ENCODE measurements at places on chromosomes 2 and 18. TPM values are rescaled to one million over a fixed set of nuclear protein-coding genes. Genes with fewer than 3 reads are reported as not detected.

- H3K27me3 ChIP-seq, result no peaks in the 10 kb centered on the region
- no peaks in the 10 kb centered on the region for H3K4me1 ChIP-seq
- no peak for DNase-seq
- H3K36me3 ChIP-seq, result no peaks in the 10 kb centered on the region
- H3K4me3 ChIP-seq, result no peak overlapping the region
Measured at GRCh38 chr18:7322817-7323485, 92.1 kb downstream of the LRRC30 start.

The STAT4 gene
- total RNA-seq, result 1.7 TPM

DNA sequence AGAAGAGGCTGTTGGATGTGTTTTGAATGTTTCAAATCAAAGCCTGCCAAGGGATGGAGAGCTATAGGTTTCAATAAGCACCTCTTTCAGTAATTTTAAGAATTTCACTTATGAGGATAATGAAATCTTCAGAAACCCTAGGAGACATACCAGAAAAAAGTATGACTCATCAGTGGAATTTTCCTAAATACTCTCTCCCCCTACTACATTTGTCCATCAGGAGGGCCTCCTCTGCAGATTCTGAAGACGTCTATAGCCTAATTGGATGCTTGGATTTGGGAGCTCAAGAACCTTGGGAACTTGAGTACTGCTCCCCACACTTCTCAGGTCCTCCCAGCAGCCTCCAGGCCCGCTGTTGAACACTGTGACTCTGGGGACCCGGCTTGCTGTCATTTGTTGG, 374.3 kb downstream of the SLC4A3 start:
- no peak overlapping the region for H3K27ac ChIP-seq
- H3K4me3 ChIP-seq, result no peak overlapping the region
- H3K4me1 ChIP-seq, result no peaks in the 10 kb centered on the region
- no peak for DNase-seq

DNA sequence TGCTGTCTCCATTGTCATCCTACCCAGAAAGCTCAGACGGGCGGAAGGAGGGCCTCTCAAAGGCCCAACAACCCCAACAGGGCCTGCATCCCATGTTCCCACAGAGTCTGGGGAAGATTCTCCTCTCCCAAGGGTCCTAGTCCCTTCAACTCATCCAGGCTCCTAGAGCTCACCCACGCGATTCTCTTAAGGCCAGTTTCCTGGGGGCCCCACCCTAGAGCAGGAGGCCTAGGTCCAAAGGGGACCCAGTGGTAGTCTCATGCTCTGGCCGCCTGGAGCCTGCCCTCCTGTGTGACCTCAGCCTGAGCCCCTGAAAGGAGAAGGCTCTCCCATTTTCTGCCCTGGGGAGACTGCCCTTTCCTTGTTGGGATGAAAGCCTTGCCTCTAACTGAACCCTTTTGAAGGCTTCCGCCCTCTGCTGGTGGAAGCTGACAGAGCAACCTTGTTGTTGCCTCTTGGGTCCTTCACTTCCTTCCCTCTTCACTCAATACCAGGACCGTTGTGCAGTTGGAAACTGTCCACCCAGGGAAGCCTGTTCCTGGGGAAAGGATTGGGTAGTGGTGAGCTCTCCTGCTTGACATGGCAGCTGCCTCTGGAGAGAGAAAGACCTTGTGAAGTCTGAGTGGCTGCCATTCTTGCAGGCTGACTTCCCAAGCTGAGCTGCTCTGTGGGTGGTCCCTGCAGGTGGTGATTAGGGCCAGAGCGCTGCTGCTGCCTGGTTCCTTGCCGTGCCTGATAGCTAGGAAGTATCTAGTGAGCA, 86.0 kb upstream of the ALPP start:
- no peak overlapping the region for H3K4me3 ChIP-seq
- H3K36me3 ChIP-seq, result no peaks in the 10 kb centered on the region
- DNase-seq, result no peak
- no peaks in the 10 kb centered on the region for H3K4me1 ChIP-seq

DNA sequence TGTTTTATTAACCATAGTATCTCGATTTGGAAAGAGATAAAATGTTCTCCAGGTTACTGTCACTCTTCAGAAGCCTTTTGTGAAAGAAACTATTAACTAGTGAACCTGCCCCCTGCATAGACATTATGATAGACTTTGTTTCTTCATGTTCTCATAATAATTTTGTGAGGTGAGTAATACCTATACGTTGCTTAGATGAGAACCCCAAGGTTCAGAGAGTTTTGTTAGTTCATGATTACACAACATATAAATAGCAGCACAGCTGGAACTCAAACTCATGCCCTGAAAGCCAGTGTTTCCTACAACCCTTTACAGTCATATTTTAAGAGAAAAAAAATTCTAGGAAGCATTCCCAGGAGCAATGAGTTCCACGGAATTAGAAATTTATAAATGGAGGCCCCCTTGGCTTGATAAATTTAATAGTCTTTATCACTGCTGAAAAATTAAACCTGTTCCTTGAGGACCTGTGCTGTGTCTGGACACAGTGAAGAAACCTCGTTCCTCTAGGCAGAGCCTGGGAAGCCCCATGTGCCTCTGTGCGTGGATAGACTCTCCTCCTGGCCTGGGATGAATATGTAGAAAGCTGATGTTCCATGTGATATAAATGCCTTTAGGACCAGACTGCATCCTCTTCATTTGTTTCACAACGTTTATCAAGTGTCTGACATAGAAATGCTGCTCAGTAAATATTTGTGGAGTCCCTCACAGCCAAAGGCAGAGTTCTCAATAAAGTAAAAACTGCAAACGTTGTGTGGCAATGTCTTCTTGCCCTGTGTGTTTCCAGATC, 1257.0 kb upstream of the GYPC start:
- H3K27me3 ChIP-seq, result no peaks in the 10 kb centered on the region
- no peaks in the 10 kb centered on the region for H3K4me1 ChIP-seq
- no peak for DNase-seq

DNA sequence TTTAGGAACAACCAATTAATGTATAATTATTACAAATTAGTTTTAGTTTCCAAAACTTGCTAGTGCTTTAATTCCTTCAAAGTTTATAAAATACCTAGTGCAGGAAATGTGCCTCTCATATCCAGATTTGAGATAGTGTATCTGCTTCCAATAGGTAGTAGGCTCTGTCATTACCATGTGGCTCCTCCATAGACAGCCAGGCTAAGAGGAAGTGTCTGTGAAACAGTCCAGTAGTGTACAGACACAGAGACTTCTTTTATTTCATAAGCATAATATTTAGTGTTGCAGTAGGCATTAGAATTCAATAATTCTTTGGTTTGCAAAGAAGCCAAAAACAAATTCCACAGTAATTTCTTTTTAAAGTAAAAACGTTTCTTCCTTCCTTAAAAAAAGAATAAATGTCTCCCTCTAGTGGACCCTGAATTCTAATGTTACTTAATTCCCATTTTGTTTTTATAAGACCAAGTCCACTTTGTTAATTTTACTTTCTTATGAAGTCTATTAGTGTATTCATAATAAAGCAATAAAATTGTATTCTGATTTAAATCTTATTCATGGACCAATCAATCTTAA, 101.2 kb downstream of the NEB start:
- H3K4me1 ChIP-seq, result peaks cover 10% of the 10 kb centered on the region
- no peak overlapping the region for H3K4me3 ChIP-seq
- no peaks in the 10 kb centered on the region for H3K36me3 ChIP-seq
- DNase-seq, result no peak
- H3K27ac ChIP-seq, result no peak overlapping the region

DNA sequence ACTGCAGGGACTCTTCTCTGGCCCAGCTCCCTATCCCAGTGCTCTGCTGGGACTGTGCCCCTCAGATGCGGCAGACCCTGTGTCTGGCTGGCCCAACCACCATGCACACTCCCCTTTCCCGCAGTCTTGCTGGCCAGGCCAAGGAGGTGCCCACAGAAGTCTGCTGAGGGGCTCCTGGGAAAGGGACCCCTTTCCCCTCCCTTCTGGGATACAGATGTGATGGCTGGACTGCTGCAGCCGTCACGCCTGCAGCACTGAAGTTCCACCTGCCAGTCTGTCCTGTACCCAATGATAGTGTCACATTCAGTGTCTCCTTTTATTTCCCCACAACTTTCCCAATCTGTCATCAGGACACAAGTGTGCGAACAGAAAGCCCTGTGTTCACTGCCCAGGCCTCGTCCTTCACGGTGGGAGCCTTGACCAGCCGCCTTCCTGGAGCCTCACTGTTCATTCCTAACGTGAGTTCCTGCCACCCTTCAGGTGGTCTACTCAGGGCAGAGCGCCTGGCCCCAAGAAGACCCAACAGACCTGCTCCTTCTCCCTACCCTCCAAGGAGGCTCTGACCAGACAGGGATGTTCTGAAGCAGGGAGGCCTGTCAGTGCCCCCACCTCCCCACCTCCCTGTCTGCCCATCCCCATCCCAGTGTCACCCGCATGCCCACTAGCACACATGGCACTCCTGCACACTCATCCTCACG, 47.1 kb downstream of the ANKMY1 start:
- no peaks in the 10 kb centered on the region for H3K27me3 ChIP-seq
- no peak for DNase-seq
- no peaks in the 10 kb centered on the region for H3K36me3 ChIP-seq
- H3K4me1 ChIP-seq, result no peaks in the 10 kb centered on the region
- no peak overlapping the region for H3K27ac ChIP-seq
- H3K4me3 ChIP-seq, result no peak overlapping the region

The KHK gene
- total RNA-seq, result 283 TPM

The ANKRD36C gene
- 4.4 TPM for total RNA-seq

GRCh38 chr2:130825966-130826253, 10.8 kb upstream of the ARHGEF4 start:
- H3K36me3 ChIP-seq, result no peaks in the 10 kb centered on the region
- DNase-seq, result peak; percentile 12
- H3K27ac ChIP-seq, result no peak overlapping the region

GRCh38 chr2:86372641-86373502, 35.4 kb upstream of the REEP1 start:
- no peaks in the 10 kb centered on the region for H3K27me3 ChIP-seq
- H3K36me3 ChIP-seq, result no peaks in the 10 kb centered on the region
- no peak overlapping the region for H3K27ac ChIP-seq
- peaks cover 2% of the 10 kb centered on the region for H3K4me1 ChIP-seq
- DNase-seq, result peak; percentile 59

The ABCG5 gene
- total RNA-seq, result 46.1 TPM

- no peak overlapping the region for H3K27ac ChIP-seq
- no peaks in the 10 kb centered on the region for H3K27me3 ChIP-seq
- H3K4me1 ChIP-seq, result no peaks in the 10 kb centered on the region
Measured at GRCh38 chr18:50458366-50458765, 83.5 kb downstream of the SKA1 start.

- no peaks in the 10 kb centered on the region for H3K27me3 ChIP-seq
- H3K36me3 ChIP-seq, result no peaks in the 10 kb centered on the region
Measured at GRCh38 chr2:178309541-178309940, 115.2 kb downstream of the OSBPL6 start.

DNA sequence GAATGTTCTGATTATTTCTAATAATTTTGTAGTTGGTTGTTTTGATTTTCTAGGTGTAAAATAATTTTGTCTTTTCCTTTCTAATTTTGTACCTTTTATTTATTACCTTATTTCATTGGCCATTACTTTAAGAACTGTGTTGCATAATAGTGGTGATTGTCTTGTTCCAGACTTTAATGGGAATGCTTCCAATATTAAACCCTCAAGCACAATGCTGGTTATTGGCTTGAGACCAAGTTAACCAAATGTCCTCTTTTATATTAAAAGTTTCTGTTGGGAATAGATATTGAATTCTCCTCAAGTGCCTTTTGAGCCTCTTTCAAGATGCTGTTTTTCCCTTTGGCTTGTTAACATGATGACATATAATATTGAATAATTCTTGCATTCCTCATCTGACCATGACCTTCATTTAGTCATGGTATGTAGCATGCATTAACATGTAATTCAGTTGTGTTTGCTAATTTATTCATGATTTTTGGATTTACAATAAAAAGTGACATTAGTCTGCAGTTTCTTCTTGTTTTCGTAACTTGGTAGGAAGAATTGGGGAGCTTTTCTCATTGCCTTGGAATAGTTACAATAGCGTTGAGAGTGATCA, 141.7 kb downstream of the DIS3L2 start:
- H3K36me3 ChIP-seq, result no peaks in the 10 kb centered on the region
- no peak overlapping the region for H3K27ac ChIP-seq
- H3K4me3 ChIP-seq, result no peak overlapping the region
- H3K27me3 ChIP-seq, result no peaks in the 10 kb centered on the region
- no peak for DNase-seq

GRCh38 chr2:74366036-74366435, 14.1 kb downstream of the DCTN1 start:
- no peak for DNase-seq
- no peak overlapping the region for H3K27ac ChIP-seq
- H3K4me1 ChIP-seq, result no peaks in the 10 kb centered on the region
- H3K36me3 ChIP-seq, result peaks cover 15% of the 10 kb centered on the region

DNA sequence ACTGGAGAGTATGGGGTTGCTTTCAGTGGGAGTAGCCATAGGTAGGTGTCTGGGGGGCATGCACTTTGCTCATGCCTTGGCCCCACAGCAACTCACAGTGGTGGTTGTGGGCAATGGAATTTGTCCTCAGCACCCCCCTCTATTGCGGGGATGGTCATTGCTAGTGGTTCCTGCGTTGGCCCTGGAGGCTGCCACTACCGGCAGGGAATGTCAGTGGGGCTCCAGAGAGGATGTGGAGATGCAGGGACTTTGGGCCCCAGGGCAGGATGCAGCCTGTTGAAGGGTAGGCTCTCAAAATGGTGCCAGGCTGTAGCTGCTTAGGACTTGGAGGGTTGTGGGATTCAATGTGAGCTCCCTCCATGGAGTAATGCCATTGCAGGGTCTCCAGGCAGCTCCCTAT, 125.0 kb downstream of the XRCC5 start:
- H3K36me3 ChIP-seq, result no peaks in the 10 kb centered on the region
- DNase-seq, result no peak
- no peaks in the 10 kb centered on the region for H3K27me3 ChIP-seq
- H3K27ac ChIP-seq, result no peak overlapping the region
- H3K4me1 ChIP-seq, result no peaks in the 10 kb centered on the region
- H3K4me3 ChIP-seq, result no peak overlapping the region

- no peak overlapping the region for H3K4me3 ChIP-seq
- DNase-seq, result no peak
- no peak overlapping the region for H3K27ac ChIP-seq
Measured at GRCh38 chr2:68743531-68743930, 8.9 kb downstream of the ARHGAP25 start.

The ST3GAL5 gene
- total RNA-seq, result 8.8 TPM

The VWC2L gene
- not detected for total RNA-seq

The KRTCAP3 gene
- total RNA-seq, result 6.0 TPM

The SCG2 gene
- not detected for total RNA-seq

The LAMA1 gene
- total RNA-seq, result 0.18 TPM

The ANKRD44 gene
- 9.5 TPM for total RNA-seq

- no peaks in the 10 kb centered on the region for H3K4me1 ChIP-seq
- no peak overlapping the region for H3K4me3 ChIP-seq
- no peak overlapping the region for H3K27ac ChIP-seq
- no peak for DNase-seq
- no peaks in the 10 kb centered on the region for H3K27me3 ChIP-seq
Measured at GRCh38 chr2:169446452-169446851, 32.8 kb upstream of the BBS5 start.
